NCI-H2227 treated with DMSO at 0.1 percent for 48 hours (cell line): ENCODE measurements at places on chromosomes 2 and 18.

DNA sequence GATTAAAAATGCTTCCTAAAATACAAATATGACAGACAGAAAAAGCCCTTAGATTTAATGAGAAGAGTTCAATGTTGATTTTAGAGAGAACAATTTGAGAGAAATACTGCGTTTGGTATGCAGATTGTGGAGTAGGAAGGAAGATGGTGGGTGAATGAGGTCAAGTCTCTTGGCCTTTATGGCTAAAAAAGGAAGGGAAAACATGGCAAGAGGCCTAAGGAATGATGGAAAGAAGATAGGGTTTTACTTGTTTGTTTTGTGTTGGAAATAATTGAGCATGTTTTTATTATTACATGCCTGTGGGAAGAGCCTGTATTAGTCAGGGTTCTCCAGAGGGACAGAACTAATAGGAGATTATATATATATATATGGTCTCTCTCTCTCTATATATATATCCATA lies 318.1 kb downstream of the TRIB2 start:
- DNase-seq: no peak

- DNase-seq: no peak
These were observed 298.1 kb downstream of the MTX2 start for GRCh38 chr2:176567361-176567760.

DNA sequence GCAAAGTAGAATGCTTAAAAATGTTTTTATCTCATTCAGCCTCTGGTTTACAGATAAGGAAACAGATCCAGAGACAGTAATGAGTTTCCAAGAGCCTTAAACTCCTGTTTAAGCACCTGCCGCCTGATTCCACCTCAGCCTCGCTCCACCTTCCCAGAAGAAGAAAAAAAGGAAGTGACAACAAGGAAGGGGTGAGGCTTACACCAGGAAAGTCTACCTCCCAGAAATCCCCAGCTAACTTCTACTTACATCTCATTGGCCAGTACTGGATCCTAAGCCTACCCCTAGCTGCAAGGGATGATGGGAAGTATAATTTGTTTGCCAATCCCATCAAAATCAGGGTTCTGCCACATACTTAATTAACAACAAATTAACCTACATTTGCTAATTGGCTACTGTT lies 15.3 kb upstream of the ARID5A start:
- DNase-seq: no peak

DNA sequence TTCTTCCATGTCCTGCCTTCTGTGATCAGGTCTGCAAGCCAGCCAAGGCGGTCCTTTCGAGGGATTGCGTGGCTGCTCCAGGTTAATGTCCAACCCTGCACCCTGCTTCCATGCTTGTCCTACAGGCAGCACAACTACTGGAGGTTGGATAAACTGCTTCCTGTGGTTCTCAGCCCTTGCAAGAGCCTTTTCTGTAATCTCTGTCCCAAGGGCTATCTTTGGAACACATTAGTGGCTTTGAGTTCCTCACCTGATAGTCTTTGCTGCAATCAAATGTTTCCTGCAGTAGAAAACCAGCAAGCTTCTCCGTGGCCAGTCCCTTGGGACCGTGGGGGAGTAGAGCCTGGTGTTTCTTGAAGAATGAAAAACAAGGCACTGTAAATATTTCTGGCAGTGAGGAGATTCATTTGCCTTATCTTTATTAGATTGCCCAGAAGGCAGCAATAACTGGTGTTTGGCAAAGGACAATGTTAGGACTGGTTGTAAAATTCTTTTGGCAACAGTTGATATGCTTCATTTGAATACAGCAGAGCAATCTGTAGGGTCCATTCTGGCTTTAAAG lies 214.4 kb downstream of the FHOD3 start:
- DNase-seq: no peak

DNA sequence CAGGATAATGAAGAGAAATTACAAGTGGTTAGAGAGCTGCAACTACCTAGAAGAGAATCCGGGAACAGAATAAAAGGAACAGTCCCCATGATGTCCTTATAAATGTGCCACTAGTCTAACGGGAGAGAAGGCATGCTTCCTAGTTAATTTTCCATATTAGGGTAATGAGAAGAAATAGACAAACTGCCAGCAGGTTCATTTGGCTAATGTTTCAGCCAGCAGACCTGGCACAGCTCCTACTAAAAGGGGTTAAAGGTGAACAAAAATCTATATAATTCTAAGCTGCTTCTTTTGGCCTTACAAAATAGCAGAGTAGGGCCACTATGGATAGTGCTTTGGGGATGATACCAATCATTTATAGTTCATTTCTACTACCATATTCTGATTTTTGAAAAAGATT lies 845.3 kb upstream of the GCFC2 start:
- DNase-seq: peak; percentile 50

GRCh38 chr2:135424849-135425248 lies 106.2 kb downstream of the ZRANB3 start:
- DNase-seq: no peak

GRCh38 chr18:59554796-59555335 lies 142.4 kb downstream of the CCBE1 start:
- no peak for DNase-seq

DNA sequence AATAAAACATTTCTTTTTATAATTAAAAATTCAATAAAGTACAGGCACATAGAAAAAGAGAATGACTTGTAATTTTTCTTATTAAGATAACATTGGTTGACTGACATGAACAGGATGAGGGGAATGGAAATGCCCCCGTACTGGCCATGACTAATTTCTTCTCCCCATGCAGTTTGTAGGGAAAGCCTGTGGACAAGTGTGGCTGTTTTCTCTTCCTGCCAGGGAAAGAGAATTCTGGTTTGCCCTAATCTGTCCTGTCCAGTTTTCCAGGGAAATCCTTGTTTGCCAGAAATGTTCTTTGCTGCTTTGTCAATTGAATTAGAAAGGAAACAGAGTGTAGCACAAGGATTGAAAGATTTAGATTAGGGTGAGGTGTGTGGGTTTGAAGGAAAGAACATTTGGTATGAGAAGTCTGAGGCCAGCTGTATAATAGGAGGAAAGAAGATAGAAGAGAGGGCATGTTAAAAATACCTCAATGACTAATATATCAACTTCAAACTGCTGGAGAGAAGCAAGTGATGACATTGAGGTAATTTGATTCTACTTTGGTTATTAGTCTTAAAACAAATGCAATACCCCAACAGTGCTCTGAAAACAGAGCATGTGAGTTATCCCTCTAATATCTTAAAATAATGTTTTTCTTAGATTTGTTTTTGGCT lies 593.9 kb upstream of the ZNF804A start:
- DNase-seq: no peak

DNA sequence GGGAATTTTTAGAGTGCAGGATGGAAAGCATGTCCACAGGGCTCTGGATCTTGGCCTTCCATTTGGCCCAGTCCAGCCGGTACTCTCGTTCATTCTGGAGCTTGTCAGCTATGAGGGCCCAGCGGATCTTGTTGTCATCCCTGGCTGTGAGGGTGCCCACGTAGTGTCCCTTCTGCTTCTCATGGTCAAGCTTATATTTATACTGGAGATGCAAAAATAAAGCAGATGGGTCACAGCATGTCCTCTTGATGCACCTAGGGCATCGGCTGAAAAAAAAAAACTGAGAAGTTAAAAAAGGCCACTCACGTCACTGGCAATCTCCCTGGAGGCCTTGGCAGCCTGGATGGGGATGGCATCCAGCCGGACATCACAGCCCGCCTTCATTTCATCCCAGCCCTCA lies 160.5 kb downstream of the RIF1 start:
- DNase-seq: no peak
